Mesothelial cell of epicardium (in vitro differentiated cells): ENCODE measurements at places on chromosomes 3 and 15. TPM values are rescaled to one million over a fixed set of nuclear protein-coding genes. Genes with fewer than 3 reads are reported as not detected.

The FEZF2 gene
- total RNA-seq: not detected in 3 replicates

The DPPA2 gene
- 1.2 to 1.4 TPM (median 1.2 TPM) in 3 replicates for total RNA-seq

The CCDC54 gene
- total RNA-seq: not detected in 3 replicates

The SLC6A20 gene
- 0.27 TPM in 1 of 3 replicates, not detected in the others for total RNA-seq

The GP9 gene
- not detected in 3 replicates for total RNA-seq

The PFKFB4 gene
- 18.2 to 22.3 TPM (median 19.4 TPM) in 3 replicates for total RNA-seq

The CHRM5 gene
- total RNA-seq: 0.13 TPM in 1 of 3 replicates, not detected in the others

The GALNT15 gene
- total RNA-seq: 0.07 to 0.13 TPM (median 0.11 TPM) in 3 replicates

The HYAL2 gene
- 71.5 to 76.3 TPM (median 75.1 TPM) in 3 replicates for total RNA-seq

The GNAT1 gene
- total RNA-seq: 0.27 to 0.98 TPM (median 0.55 TPM) in 3 replicates

The GOLGA6L7 gene
- total RNA-seq: not detected in 3 replicates
